Stimulated activated CD4-positive, alpha-beta T cell treated with anti-CD3 and anti-CD28 coated beads, Interleukin-1b, Interleukin-23, amount 100 ng/mL, for 24 hours (primary cell): ENCODE measurements at places on chromosomes 6 and 20.

DNA sequence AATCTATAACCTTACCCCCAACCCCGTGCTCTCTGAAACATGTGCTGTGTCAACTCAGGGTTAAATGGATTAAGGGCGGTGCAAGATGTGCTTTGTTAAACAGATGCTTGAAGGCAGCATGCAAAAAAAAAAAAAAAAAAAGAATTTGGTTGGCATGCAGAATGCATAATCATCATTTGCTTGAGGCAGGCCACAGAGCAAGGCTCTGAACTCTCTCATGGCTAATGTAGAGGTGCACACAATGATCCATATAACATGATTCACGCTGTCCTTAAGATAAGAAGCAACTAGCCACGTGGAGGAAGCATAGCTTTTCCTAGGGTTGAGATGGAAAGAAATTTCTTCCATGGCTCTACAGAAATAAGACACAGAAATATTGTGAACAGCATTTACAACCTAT is 27.6 kb upstream of the RPN2 start:
- no peak for DNase-seq

- DNase-seq, result no peak
These were observed 3.1 kb downstream of the CCDC28A start for GRCh38 chr6:138776659-138777058.

DNA sequence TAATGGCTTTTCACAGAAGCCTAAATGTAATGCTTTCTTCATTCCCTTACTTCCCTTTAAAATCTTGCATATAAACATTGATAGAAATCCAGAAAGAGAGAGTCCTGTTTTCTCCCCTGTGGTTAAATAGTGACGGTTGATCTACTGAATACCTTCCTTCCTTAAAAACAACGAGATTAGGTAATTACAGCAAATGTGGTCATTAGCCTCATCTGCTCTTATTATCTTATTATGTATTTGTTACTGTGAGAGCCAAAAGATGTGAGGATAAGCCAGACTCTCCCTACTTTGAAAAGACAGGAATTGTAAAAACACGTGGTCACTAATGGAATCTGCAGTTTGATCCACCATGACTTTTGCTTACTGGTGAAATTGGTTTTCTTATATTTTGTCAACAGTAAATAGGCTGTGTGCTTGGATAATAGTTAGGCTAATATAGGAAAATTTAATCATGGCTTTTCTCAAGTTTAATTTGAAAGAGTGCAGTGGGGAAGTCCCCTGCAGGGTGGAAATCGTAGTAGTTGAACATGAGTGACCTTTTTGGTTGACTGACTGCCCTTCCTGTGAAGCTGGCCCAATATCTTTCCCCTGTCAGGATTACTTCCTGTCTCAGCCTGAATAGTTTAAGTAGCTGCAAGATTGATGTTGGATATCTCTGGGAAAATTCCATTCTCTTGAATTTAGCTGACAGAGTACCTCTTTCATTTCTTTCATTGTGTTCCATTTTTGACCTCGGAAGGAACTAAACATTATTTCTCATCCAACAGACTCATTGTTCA is 62.8 kb downstream of the JARID2 start:
- DNase-seq, result no peak

- no peak for DNase-seq
These were observed 49.4 kb downstream of the TRMT11 start for GRCh38 chr6:126035764-126036163.

DNA sequence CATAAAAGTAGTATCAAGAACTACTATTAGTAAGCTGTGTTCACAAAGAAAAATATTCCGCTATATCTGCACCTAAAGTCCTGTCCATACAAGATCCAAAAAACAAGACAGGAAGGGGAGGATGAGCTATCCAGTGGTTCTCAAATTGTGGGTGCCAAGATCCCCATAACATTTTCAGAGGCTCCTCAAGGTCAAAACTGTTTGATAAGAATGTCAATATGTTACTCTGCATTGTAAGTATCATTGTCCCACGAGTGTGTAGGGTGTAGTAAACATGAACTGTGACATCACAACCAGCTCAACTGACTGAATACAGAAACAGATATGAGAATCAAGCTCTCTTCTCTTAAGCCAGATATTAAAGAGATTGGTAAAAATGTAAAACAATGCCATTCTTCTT is 81.9 kb upstream of the HIVEP1 start:
- DNase-seq, result no peak

- no peak for DNase-seq
These were observed 156.9 kb downstream of the PAX1 start for GRCh38 chr20:21862259-21862946.

- no peak for DNase-seq
These were observed 102.6 kb downstream of the MRPL14 start for GRCh38 chr6:44024574-44025219.

GRCh38 chr6:77292564-77293546 is 170.4 kb downstream of the HTR1B start:
- DNase-seq, result no peak

DNA sequence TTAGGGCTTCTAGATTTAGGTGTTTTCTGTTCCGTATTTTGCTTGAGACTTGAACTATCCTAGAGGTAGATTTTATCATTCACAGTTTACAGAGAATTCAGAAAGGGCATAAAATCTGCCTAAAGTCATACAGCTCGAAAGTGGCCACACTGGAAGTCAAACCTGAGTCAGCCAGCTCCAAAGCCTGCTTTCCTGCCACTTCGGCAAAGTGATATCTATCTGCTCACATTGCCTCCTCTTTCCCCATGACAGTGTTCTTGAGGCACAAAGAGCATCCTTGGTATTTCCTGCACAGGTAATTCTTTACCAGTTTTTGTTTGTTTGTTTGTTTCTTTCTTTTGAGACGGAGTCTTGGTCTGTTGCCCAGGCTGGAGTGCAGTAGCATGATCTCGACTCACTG is 19.4 kb upstream of the SCUBE3 start:
- no peak for DNase-seq

DNA sequence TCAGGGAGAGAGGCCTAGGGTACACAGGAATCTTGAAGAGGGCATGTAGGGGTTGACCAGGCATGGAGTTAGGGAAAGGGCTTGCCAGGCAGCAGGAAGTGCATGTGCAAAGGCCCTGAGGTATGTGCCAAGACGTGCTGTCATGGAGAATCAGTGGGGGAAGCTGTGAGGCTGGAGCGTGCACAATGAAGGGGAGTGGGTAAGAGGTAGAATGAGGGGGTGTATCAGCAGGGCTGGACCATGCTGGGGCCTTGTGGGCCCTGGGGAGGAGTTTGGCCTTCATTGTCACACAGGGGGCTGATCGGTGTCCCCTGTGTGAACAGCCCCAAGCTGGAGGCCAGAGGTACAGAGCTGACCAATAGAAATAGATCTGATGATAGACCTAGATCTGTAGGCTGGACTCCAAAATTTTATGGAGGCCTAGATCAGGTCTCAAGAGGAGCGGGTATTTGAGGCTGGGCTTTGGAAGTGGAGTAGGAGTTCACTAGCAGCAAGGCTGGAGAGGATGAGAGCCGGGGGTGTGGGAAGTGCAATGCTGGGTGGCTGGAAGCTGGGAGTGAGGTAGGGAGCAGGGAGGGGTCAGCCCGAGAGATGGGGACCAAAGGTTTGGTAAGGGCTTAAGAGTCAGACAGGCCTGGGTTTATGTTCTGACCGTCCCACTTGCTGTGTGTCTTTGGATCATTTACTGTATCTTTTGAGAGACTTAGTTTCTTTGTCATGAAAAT is 3.0 kb downstream of the SRC start:
- no peak for DNase-seq
